Activated B cell treated with CpG ODN at 0.5 μM for 24 hours (primary cell): ENCODE measurements at places on chromosomes 3 and 15. TPM values are rescaled to one million over a fixed set of nuclear protein-coding genes. Genes with fewer than 3 reads are reported as not detected.

DNA sequence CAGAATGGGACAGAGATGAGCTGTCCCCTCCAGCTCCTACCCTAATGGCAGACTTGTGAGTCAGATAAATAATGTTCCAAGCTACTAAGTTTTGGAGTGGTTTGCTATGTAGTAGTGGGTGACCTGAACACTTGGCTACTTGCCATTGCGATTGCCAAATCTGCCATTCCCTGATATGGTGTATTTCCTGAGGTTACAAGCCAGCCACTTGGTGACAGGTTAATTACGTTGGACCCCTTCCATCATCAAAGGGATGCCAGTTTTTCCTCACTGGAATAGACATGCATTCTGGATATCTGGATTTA is 33.6 kb downstream of the MORF4L1 start:
- peaks cover 21% of the 10 kb centered on the region for H3K4me1 ChIP-seq
- no peaks in the 10 kb centered on the region for H3K27me3 ChIP-seq
- peaks cover 79% of the 10 kb centered on the region for H3K36me3 ChIP-seq
- no peak overlapping the region for H3K4me3 ChIP-seq

DNA sequence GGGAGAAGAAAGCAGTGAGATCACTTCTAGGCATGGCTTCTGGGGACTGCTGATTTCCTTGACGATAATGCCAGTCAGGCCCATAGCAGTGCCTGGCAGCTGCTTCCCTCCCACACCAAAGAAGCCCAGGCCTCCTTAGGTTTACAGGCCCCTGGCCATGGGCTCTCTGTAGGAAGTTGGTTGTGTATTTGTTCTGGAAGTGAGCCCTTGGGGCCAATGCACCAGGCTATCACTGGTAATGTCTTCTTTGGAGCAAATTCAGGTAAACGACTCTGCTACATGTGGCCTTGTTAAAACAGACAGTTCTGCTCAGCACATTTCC is 89.3 kb downstream of the CCNL1 start:
- H3K27me3 ChIP-seq = no peaks in the 10 kb centered on the region
- H3K36me3 ChIP-seq = no peaks in the 10 kb centered on the region
- H3K4me1 ChIP-seq = peaks cover 19% of the 10 kb centered on the region
- no peak overlapping the region for H3K4me3 ChIP-seq
- no peak for DNase-seq

GRCh38 chr3:112476346-112476745 is 22.9 kb downstream of the BTLA start:
- peaks cover 89% of the 10 kb centered on the region for H3K36me3 ChIP-seq
- peak overlapping the region; percentile 47 for H3K27ac ChIP-seq
- H3K4me3 ChIP-seq = no peak overlapping the region

DNA sequence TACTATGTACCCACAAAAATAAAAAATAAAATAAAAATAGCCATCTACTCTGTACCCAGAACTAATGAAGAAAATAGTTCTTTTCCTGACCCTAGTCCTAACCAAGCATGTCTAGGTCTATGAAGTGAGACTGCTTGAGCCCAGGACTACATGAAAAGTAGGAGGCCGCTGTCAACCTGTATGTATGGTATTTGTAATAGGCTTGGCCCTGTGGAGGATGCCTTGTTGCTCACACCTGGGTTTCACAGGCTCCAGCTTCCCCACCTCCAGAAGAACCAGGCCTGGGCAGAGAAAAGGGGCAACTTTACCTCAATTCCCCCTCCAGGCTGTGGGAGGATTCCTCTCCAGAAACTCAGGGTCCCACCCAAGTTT is 6.8 kb upstream of the PKM start:
- H3K27ac ChIP-seq = no peak overlapping the region
- DNase-seq = no peak
- H3K27me3 ChIP-seq = no peaks in the 10 kb centered on the region
- H3K4me3 ChIP-seq = no peak overlapping the region

- H3K4me1 ChIP-seq = no peaks in the 10 kb centered on the region
- H3K27ac ChIP-seq = no peak overlapping the region
- DNase-seq = no peak
- no peaks in the 10 kb centered on the region for H3K27me3 ChIP-seq
- H3K36me3 ChIP-seq = peaks cover 78% of the 10 kb centered on the region
- no peak overlapping the region for H3K4me3 ChIP-seq
These were observed 9.7 kb downstream of the DBR1 start for GRCh38 chr3:138165061-138165460.

- no peak for DNase-seq
- H3K4me3 ChIP-seq = no peak overlapping the region
- H3K27me3 ChIP-seq = no peaks in the 10 kb centered on the region
- H3K27ac ChIP-seq = no peak overlapping the region
- peaks cover 44% of the 10 kb centered on the region for H3K36me3 ChIP-seq
- H3K4me1 ChIP-seq = no peaks in the 10 kb centered on the region
These were observed 38.6 kb downstream of the HACD2 start for GRCh38 chr3:123546133-123546755.

- H3K27ac ChIP-seq = no peak overlapping the region
- no peaks in the 10 kb centered on the region for H3K36me3 ChIP-seq
- no peaks in the 10 kb centered on the region for H3K4me1 ChIP-seq
- DNase-seq = no peak
- no peak overlapping the region for H3K4me3 ChIP-seq
These were observed 35.4 kb upstream of the CORO2B start for GRCh38 chr15:68543165-68544008.

DNA sequence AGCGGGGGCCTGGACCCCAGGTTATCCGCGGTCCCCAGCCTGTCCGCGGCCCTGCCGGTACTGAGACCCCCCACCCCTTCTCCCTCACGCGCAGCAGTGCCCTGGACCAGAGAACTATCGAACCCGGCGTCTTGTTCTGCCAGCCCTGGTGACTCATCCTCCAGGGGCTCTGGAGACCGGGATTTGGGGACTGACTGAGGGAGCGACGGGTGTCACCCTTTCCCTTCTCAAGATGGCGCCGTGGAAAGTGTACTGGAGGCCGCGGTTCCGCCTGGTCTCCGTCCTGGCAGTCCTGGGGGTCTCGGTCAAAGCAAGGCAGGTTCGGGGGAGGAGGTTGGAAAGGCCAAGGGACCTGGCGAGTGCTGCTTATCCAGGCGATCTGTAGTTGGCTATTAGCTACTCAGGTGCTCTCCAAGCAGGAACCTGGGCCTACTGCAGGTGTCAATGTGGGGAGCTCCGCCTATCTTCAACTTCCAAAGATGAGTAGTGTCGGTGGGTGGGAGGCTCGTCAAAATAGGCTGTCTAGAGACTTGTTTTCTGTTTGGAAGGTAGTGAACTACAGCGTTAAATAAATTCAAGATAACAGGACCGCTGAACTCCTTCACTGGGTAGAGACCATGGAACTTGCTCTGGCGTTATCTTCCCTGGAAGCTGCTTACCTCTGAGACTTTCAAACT is 790 bp downstream of the RAB5A start:
- DNase-seq = peak; percentile 51
- peaks cover 34% of the 10 kb centered on the region for H3K36me3 ChIP-seq
- no peaks in the 10 kb centered on the region for H3K27me3 ChIP-seq
- peak overlapping the region; percentile 96 for H3K27ac ChIP-seq
- peak overlapping the region; percentile 94 for H3K4me3 ChIP-seq

- no peak for DNase-seq
- H3K27ac ChIP-seq = no peak overlapping the region
- no peaks in the 10 kb centered on the region for H3K4me1 ChIP-seq
- H3K36me3 ChIP-seq = no peaks in the 10 kb centered on the region
- H3K4me3 ChIP-seq = no peak overlapping the region
- no peaks in the 10 kb centered on the region for H3K27me3 ChIP-seq
These were observed 52.4 kb downstream of the CDC25A start for GRCh38 chr3:48135552-48136495.

- H3K27me3 ChIP-seq = peaks cover 17% of the 10 kb centered on the region
- no peaks in the 10 kb centered on the region for H3K4me1 ChIP-seq
- H3K4me3 ChIP-seq = no peak overlapping the region
- no peak overlapping the region for H3K27ac ChIP-seq
- H3K36me3 ChIP-seq = no peaks in the 10 kb centered on the region
These were observed 57.4 kb downstream of the ABHD5 start for GRCh38 chr3:43748179-43748578.

GRCh38 chr3:41148478-41148877 is 50.8 kb upstream of the CTNNB1 start:
- no peak overlapping the region for H3K4me3 ChIP-seq
- no peak overlapping the region for H3K27ac ChIP-seq
- H3K4me1 ChIP-seq = no peaks in the 10 kb centered on the region
- H3K27me3 ChIP-seq = no peaks in the 10 kb centered on the region

GRCh38 chr3:54211097-54211496 is 88.7 kb downstream of the CACNA2D3 start:
- no peaks in the 10 kb centered on the region for H3K36me3 ChIP-seq
- H3K27ac ChIP-seq = no peak overlapping the region
- H3K27me3 ChIP-seq = peaks cover 2% of the 10 kb centered on the region
- DNase-seq = no peak
- H3K4me1 ChIP-seq = no peaks in the 10 kb centered on the region
- no peak overlapping the region for H3K4me3 ChIP-seq

- H3K36me3 ChIP-seq = no peaks in the 10 kb centered on the region
- H3K4me1 ChIP-seq = peaks cover 22% of the 10 kb centered on the region
- H3K27ac ChIP-seq = no peak overlapping the region
- no peak for DNase-seq
- H3K4me3 ChIP-seq = no peak overlapping the region
These were observed 9.4 kb upstream of the STARD5 start for GRCh38 chr15:81333363-81333762.

- DNase-seq = no peak
- H3K27me3 ChIP-seq = no peaks in the 10 kb centered on the region
- H3K36me3 ChIP-seq = no peaks in the 10 kb centered on the region
- no peak overlapping the region for H3K4me3 ChIP-seq
- no peaks in the 10 kb centered on the region for H3K4me1 ChIP-seq
These were observed 244.4 kb upstream of the STAC start for GRCh38 chr3:36135863-36136262.

- no peak for DNase-seq
- no peaks in the 10 kb centered on the region for H3K4me1 ChIP-seq
- no peaks in the 10 kb centered on the region for H3K27me3 ChIP-seq
- peaks cover 14% of the 10 kb centered on the region for H3K36me3 ChIP-seq
- no peak overlapping the region for H3K4me3 ChIP-seq
These were observed 31.6 kb downstream of the ISL2 start for GRCh38 chr15:76368122-76368621.

GRCh38 chr3:10247679-10248183 is 528 bp upstream of the TATDN2 start:
- no peaks in the 10 kb centered on the region for H3K27me3 ChIP-seq
- H3K27ac ChIP-seq = peak overlapping the region; percentile 90
- H3K36me3 ChIP-seq = peaks cover 51% of the 10 kb centered on the region
- H3K4me1 ChIP-seq = peaks cover 34% of the 10 kb centered on the region

DNA sequence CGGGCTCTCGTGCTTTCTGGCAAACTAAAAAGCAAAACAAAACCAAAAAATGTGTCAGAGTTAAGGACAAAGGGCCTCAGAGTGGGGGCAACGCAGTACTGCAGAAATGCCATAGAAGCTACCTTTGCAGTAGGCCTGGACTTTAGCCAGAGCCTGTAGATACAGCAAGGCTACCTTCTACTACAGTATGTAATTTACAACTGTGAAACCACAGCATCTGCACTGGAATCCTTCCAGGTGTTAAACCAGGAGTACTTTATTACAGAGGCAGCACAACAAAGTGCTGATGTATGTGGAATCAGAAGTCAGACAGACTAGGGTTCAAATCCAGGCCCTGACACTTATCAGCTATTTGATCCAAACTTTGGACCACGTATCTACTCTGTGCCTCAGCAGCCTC is 34.9 kb downstream of the RUBCN start:
- no peak overlapping the region for H3K4me3 ChIP-seq
- H3K27me3 ChIP-seq = no peaks in the 10 kb centered on the region
- DNase-seq = no peak
- no peak overlapping the region for H3K27ac ChIP-seq

DNA sequence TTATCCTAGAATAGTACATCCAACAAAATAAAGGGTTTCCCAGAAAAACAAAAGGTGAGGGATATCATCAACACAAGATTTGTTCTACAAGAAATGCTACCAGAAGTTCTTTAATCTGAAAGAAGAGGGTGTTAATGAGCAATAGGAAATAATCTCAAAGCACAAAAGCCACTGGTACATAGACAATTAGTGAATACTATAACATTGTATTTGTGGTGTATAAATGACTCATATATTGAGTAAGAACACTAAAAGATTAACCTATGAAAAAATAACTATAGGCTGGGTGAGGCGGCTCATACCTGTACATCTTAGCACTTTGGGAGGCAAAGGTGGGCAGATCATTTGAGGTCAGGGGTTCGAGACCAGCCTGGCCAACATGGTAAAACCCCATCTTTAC is 210.2 kb upstream of the SLITRK3 start:
- DNase-seq = no peak
- no peaks in the 10 kb centered on the region for H3K36me3 ChIP-seq
- no peaks in the 10 kb centered on the region for H3K27me3 ChIP-seq
- no peaks in the 10 kb centered on the region for H3K4me1 ChIP-seq
- H3K4me3 ChIP-seq = no peak overlapping the region
- no peak overlapping the region for H3K27ac ChIP-seq

DNA sequence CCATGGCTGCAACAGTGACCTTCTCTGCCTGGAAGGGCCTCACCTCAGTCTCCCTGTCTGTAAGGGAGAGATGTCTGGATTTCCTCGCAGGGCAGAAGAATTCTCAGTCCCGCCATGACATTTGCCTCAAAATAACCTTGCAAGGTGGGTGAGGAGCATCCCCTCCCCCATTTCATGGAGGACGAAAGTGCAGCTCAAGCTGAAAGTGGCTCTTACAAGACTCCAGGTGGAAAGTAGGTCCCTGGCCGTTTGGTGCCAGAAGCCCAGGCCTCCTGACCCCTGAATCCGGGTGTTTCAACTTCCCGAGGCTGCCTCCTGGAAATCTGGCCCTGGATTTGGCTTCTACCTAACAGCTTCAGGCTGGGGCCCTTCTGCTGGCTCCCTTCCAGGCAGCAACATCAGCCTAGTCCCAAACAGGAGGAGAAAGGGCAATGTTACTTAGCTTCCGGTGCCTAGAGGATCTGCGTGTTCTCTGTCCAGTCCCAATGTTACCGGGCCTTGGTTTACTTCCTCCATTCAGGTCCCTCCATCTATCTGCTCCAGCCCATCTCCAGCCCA is 769 bp upstream of the CSPG4 start:
- DNase-seq = no peak
- H3K4me1 ChIP-seq = peaks cover 2% of the 10 kb centered on the region
- peaks cover 15% of the 10 kb centered on the region for H3K27me3 ChIP-seq

The KBTBD12 gene
- 0.16 and 0.20 TPM in 2 replicates for total RNA-seq

The ZNF860 gene
- total RNA-seq = 16.6 and 19.1 TPM in 2 replicates

The ZFAND6 gene
- total RNA-seq = 95.5 and 101 TPM in 2 replicates

The CHDH gene
- 3.4 and 6.0 TPM in 2 replicates for total RNA-seq

The KBTBD8 gene
- total RNA-seq = 45.4 and 53.3 TPM in 2 replicates

The SLCO3A1 gene
- total RNA-seq = 0.51 and 0.82 TPM in 2 replicates

The LRRC49 gene
- total RNA-seq = 0.84 and 1.0 TPM in 2 replicates

The TGM5 gene
- 0.11 and 0.17 TPM in 2 replicates for total RNA-seq

The SYNPR gene
- total RNA-seq = not detected in 2 replicates

The ANKDD1A gene
- 3.7 and 3.9 TPM in 2 replicates for total RNA-seq

The TMEM158 gene
- 0.13 TPM in 1 of 2 replicates, not detected in the other for total RNA-seq

The SNURF gene
- 9.8 and 15.9 TPM in 2 replicates for total RNA-seq

The CTXN2 gene
- not detected in 2 replicates for total RNA-seq

The ACSBG1 gene
- 0.07 and 0.15 TPM in 2 replicates for total RNA-seq

The RAB6B gene
- not detected in 2 replicates for total RNA-seq

The KNSTRN gene
- 11.5 and 13.4 TPM in 2 replicates for total RNA-seq
